ENCODE measurements at places on chromosomes 16 and 17.

DNA sequence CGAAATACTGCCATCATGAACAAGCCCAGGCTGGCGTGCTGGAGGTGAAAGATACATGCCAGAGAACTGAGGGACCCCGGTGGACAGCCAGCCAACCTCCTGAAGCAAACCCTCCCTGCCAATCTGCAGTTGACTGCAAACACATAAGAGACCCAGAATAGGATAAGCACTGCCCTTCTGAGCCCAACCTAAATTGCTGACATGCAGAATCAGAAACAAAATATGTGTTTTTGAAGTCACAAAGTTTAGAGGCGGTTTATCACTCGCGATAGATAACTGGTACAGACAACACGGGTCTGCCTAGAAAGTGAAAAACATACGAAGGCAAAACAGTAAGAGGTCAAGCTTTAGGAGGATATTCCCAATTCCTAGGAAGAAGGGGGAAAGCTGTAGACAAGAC, 14.6 kb downstream of the TOX3 start:
- H3K4me1 ChIP-seq = no peaks in the 10 kb centered on the region
- no peaks in the 10 kb centered on the region for H3K36me3 ChIP-seq
- H3K27ac ChIP-seq = no peak overlapping the region

DNA sequence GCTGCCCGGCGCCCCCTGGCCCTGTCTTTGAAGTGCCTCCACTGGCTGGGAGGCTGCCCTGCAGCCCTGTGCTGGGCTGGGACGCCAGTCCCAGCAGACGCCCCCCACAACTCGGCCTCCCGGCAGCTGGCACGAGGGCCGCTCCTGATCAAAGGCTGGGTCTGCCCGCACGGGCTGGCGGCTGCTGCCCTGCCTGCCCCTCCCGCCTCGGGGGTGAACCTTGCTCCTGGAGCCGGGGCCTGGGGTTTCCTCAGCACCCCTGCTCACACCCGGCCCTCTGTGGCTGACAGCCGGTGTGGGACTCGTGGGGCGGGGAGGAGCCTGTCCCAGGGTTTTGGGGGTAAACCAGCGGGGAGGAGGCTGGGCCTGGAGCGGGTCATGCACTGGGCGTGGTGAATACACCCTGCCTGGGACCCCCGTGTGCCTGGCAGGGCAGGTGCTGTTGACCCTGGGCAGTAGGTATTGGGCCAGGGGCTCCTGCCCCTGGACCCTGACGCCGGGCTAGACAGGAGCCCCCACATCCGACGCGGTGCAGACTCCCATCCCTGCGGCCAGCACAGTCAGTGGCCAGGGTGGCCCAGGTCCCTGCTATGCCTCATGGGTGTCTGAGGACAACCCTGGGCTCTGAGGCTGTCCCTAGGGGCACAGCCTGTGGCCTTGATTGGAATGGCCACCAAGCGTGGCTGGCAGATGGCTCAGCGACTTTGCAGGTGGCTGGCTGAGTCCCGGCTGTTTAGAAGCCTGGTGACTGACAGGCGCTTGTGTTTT, 21.7 kb downstream of the CENPX start:
- H3K4me3 ChIP-seq = no peak overlapping the region
- H3K36me3 ChIP-seq = no peaks in the 10 kb centered on the region
- no peak for DNase-seq
- H3K27ac ChIP-seq = no peak overlapping the region

DNA sequence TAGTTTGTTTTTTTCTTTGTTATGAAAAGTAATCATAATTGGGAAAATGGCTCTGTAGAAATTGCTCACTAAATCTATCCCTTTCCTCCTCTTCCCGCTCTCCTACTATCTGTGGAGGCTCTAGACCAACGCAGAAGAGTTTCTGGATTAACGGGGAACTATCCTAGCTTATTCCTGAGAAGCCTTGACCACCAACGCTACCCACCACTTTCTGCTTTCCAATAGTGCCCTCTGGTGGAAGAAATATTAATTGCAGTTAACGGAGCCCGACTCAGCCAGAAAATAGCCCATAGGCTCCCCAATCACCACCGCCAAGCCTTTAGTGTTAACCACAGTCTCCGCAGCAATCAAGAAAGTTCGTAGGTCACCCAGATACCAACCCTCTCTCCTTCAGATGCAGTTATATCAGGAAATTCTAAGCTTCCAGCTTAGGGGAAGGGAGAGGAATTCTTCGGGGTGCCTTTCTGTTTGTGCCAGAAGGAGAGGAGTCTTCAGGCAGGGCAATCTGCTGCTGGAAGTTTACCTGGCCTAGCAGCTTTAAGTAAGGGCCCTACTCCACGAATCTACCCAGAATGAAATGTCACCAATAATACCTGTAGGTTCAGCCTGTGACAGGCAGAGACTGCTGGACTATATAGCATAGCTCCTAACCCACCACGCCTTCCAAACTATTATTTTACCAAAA, 23.0 kb upstream of the NSRP1 start:
- H3K36me3 ChIP-seq = no peaks in the 10 kb centered on the region
- peak; percentile 84 for DNase-seq
- no peak overlapping the region for H3K4me3 ChIP-seq
- no peaks in the 10 kb centered on the region for H3K27me3 ChIP-seq
- no peak overlapping the region for H3K27ac ChIP-seq
- H3K4me1 ChIP-seq = no peaks in the 10 kb centered on the region

DNA sequence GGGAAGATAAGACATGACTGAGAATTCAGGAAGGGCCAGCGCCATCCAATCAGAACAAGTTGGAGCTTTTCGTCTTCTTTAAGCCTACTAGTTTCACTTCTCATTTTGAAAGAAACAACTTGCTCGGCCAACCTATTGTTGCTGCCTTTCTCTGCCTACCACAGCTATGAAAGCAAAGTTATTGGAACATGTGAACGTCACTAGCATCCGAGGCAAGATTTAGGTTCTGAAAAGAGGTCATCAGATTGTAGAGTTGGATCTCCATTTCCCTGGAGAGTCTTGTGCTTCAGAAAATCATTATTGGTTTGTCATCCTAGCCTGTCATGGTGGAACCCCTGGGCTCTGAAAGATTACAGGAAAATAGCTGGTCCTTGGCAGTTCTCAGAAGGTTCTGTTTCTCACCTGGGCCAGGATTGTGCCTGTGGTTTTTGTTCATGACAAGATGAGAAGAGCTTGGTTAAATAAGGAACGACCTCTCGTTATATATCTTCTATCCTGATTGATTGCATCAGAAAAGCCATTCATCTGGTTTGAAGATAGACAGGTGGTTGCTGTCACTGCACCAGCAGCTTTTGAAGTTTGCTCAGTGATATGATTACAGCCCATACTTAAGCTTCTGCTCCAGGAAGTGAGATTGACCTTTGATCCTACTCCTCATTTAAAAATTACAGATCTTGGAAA, 25.3 kb downstream of the CDH13 start:
- H3K27me3 ChIP-seq = peaks cover 2% of the 10 kb centered on the region
- no peak for DNase-seq
- no peak overlapping the region for H3K27ac ChIP-seq
- H3K4me1 ChIP-seq = no peaks in the 10 kb centered on the region

GRCh38 chr17:70053241-70054234, 21.5 kb upstream of the KCNJ16 start:
- DNase-seq = peak; percentile 47
- H3K4me1 ChIP-seq = peaks cover 11% of the 10 kb centered on the region
- H3K27me3 ChIP-seq = no peaks in the 10 kb centered on the region
- H3K36me3 ChIP-seq = no peaks in the 10 kb centered on the region

DNA sequence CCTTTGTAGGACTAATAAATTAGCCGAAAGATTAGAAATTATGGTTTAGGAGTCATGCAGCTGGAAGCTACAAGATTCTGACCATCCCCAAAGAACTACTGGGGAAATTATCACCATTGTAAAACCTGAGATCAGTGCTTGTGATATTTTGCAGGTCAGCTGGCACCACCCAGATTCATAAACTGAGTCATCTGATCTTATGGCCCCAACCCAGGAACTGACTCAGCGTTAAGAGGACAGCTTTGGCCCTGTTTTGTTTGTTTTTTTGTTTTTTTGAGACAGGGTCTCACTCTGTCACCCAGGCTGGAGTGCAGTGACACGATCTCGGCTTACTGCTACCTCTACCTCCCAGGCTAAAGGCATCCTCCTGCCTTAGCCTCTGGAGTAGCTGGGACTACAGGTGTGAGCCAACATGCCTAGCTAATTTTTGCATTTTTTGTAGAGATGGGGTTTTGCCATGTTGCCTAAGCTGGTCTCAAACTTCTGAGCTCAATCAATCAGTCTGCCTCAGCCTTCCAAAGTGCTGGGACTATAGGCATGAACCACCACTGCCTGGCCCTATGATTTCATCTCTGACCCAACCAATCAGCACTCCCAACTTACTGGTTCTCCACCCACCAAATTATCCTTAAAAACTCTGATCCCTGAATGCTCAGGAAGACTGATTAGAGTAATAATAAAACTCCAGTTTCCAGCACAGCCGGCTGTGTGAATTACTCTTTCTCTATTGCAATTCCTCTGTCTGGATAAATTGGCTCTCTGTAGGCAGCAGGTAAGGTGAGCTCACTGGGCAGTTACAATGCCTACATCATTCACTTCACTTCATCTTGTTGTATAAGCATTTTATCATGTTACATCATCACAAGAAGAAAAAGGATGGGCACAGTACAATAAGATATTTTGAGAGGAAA, 79.4 kb upstream of the KSR1 start:
- H3K36me3 ChIP-seq = no peaks in the 10 kb centered on the region
- DNase-seq = no peak
- H3K4me3 ChIP-seq = no peak overlapping the region
- H3K4me1 ChIP-seq = no peaks in the 10 kb centered on the region
- H3K27me3 ChIP-seq = no peaks in the 10 kb centered on the region

DNA sequence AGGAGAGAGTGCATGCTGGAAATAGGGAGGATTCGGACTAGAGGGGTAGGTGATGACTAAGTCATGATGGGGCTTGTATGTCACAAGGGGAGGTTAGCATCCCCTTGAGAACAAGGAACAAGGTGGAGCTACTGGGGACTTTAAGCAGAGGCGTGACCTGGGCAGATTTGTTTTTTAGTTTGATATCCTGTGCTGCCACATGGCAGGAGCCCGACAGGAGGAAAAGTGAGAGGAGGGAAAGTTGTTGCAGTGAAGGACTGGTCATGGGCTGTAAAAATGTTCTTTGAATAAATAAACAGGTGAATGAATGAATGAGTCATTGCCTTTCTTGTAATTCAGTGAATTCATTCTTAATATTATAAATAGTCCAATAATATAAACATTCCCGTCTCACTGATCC, 365.1 kb upstream of the CDH5 start:
- H3K36me3 ChIP-seq = no peaks in the 10 kb centered on the region
- DNase-seq = no peak
- no peak overlapping the region for H3K4me3 ChIP-seq
- H3K27me3 ChIP-seq = no peaks in the 10 kb centered on the region

DNA sequence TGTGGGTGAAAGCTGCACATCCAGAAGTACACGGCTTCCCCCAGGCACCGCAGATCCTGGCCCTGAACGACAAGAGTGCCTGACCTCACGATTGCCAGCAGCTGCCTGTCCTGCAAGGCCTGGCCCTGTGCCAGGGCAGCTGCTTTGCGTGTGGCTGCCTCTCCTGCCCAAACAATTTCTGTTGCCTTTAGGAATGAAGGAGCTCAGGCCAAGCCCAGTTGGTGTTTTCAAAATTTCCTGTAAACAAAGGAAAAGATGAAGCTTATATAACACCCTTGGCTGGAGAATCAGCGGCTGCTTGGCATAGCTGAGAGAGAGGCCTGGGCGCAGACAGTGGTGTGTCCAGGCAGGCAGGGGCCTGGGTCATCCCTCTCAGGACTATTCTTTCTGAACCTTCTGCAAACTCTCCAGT, 11.7 kb upstream of the SLC47A2 start:
- DNase-seq = peak; percentile 90
- H3K4me1 ChIP-seq = peaks cover 15% of the 10 kb centered on the region
- no peak overlapping the region for H3K4me3 ChIP-seq
- no peaks in the 10 kb centered on the region for H3K27me3 ChIP-seq
- H3K36me3 ChIP-seq = no peaks in the 10 kb centered on the region

DNA sequence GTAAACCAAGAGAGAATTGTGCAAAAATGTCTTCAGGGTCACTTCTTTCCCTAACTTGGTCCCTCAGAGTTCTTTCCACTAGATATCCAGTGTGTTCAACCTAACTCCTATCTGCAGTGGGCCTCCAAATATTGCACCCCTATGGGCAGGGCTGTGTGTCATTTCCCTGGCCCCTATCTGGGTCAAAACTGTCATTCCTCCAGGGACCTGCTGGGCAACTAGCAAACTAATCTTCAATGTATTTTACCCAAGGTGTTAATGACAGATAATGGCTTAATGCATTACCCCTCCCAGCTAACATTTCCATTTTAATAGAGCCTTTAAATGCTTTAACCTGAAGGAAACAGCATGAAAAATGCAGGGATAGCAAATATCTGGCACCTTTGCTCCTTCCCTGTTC, 25.8 kb upstream of the SKAP1 start:
- peaks cover 9% of the 10 kb centered on the region for H3K4me1 ChIP-seq
- H3K36me3 ChIP-seq = no peaks in the 10 kb centered on the region
- H3K27ac ChIP-seq = no peak overlapping the region

- H3K27me3 ChIP-seq = no peaks in the 10 kb centered on the region
- H3K36me3 ChIP-seq = no peaks in the 10 kb centered on the region
- no peaks in the 10 kb centered on the region for H3K4me1 ChIP-seq
- H3K4me3 ChIP-seq = no peak overlapping the region
- no peak for DNase-seq
These were observed 123.9 kb downstream of the CPPED1 start for GRCh38 chr16:12679660-12680272.

GRCh38 chr17:66073384-66073783, 118.5 kb downstream of the CEP112 start:
- DNase-seq = no peak
- no peaks in the 10 kb centered on the region for H3K4me1 ChIP-seq
- no peak overlapping the region for H3K4me3 ChIP-seq
- no peaks in the 10 kb centered on the region for H3K27me3 ChIP-seq
- H3K36me3 ChIP-seq = no peaks in the 10 kb centered on the region

- no peak overlapping the region for H3K4me3 ChIP-seq
- H3K36me3 ChIP-seq = no peaks in the 10 kb centered on the region
- no peaks in the 10 kb centered on the region for H3K4me1 ChIP-seq
- no peak for DNase-seq
- no peak overlapping the region for H3K27ac ChIP-seq
These were observed 128.1 kb downstream of the KIF2B start for GRCh38 chr17:53950858-53951250.

DNA sequence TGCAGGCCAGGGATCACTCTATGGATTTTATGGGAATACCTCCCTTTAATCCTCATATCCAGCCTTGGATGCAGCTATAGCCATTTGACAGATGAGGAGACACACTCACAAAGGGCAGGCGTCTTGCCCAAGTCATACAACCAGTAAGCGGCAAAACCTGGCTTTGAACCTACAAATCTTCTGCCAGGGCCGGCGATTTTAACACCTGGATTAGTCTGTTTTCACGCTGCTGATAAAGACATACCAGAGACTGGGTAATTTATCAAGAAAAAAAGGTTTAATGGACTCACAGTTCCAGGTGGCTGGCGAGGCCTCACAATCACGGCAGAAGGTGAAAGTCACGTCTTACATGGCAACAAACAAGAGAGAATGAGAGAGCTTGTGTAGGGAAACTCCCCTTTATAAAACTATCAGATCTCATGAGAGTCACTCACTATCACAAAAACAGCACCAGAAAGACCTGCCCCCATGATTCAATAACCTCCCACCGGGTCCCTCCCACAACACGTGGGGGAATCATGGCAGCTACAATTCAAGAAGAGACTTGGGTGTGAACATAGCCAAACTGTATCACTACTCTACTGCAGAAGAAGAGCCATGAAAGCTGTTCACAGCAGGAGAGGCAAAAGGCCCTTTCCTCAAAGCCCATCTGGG, 67.5 kb downstream of the XYLT1 start:
- H3K4me1 ChIP-seq = peaks cover 2% of the 10 kb centered on the region
- H3K4me3 ChIP-seq = no peak overlapping the region
- DNase-seq = no peak
- H3K27ac ChIP-seq = no peak overlapping the region
